ENCODE measurements at places on chromosomes 11 and 22.

- no peak for DNase-seq
Measured at GRCh38 chr11:101960231-101960630, 43.9 kb upstream of the ANGPTL5 start.

DNA sequence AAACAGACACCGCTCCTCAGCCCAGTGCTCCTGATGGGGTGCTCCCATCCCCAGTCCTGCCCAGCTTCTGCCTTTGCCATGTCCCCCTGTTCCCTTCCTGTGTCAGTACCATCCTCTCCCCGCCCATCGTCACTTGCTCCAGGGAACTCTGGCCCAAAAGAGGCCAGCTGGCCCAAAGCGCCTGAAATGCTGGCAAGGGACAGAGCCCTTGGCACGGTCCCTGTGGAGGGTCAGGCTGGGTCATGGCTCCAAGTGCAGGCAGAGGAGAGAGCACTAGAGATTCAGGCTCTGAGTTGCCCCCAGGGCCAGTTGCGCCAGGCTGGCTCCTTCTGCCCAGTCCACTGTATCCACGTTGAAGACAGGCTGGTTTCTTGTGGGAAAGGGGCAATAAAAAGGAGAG is 8.4 kb upstream of the HDHD5 start:
- no peak for DNase-seq

- DNase-seq = no peak
Measured at GRCh38 chr11:102001657-102002338, 45.4 kb upstream of the CFAP300 start.

GRCh38 chr11:129911298-129911697 is 15.9 kb upstream of the NFRKB start:
- no peak for DNase-seq

- no peak for DNase-seq
Measured at GRCh38 chr11:118699506-118700220, 20.2 kb upstream of the TREH start.

DNA sequence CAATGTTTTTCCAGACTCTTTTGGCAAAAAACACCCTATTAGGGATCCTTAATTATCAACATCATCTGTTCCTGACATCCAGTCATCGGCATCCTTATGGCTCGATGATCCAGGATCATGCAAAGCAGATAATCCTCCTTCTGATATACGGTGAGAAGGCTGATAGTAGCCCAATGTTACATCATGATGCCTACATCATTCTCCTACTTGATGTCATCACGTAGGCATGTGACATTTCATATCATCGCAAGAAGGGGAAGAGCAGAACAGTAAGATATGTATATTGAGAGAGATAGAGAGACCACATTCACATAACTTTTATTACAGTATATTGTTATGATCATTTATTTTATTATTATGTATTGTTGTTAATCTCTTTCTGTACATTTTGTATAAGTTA is 168.6 kb downstream of the ADAMTS15 start:
- DNase-seq = no peak

DNA sequence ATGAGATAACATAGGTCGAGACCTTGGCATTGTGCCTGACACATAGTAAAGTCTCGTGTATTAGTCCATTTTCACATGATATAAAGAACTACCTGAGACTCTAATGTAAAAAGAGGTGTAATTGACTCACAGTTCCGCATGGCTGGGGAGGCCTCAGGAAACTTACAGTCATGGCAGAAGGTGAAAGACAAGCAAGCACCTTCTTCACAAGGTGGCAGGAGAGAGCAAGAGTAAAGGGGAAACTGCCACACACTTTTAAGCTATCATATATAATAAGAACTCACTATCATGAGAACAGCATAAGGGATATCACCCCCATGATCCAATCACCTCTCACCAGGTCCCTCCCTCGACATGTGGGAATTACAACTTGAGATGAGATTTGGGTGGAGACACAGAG is 165.2 kb downstream of the SPON1 start:
- no peak for DNase-seq

GRCh38 chr11:35486934-35487333 is 38.5 kb downstream of the PAMR1 start:
- DNase-seq = no peak

DNA sequence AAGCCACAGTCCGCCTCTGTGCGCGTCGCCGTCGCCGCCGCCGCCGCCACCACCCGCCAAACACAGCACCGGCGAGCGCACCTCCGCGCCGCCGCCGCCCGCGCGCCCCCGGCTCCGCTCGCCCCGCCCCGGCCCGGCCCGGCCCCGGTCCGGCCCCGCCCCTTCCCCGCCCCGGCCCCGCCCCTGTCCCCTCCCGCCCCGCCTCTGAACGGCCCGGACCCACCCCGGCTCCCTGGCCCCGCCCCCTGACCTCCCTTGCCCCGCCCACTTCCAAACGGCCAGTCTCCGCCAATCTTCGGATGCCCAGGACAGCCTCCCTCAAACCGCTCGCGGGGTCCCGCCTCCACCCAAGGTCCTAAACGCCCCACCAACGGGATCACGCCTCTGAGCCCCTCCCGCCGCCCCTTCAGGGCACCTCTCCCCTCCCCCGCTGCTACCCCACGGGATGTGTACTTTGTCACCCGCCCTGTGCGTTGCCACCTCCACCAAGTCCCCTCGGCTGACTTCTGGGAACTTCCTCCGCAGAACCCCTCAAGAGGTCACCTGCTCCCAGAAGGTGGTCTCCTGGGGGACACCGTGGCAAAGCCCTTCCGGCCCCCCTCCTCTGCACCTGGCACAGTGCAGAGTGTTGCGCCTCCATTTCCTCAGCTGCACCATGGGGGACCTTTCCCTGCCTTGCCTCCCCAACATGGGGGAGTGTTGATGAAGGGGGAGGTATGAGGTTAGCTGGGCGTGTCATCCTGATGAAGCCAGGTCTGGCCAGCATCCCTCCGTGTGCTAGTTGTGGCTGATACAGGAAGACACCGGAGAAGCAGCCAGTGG is at the start of gene KIAA0930:
KIAA0930 (minus strand) TSS at position 85 of the 822 bp plus-strand sequence. CDS start 191 bp downstream, outside the sequence.
- peak; percentile 71 for DNase-seq

- no peak for DNase-seq
Measured at GRCh38 chr22:29129808-29130140, 56.9 kb downstream of the KREMEN1 start.

- no peak for DNase-seq
Measured at GRCh38 chr11:103881584-103881983, 154.9 kb upstream of the DDI1 start.

DNA sequence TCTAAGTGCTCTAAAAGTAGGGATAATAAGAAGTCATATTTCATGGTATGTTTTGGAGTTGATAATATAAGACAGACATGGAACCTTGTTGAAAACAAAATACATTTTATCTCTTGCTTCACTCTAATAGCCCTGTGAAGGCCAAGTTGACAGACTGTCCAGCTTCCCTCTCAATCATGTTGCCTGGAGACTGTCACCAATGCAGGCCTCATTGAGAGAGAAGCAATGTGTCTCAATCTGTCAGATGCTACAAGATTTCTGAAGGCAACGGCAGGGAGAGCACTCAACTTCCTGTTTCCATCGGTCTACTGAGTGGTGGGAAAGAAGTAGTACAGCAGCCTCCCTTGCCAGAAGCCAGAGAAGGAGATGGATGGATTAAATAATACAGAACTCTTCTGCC is 23.6 kb upstream of the FJX1 start:
- DNase-seq = no peak

GRCh38 chr11:45665933-45666647 is 668 bp upstream of the CHST1 start:
- no peak for DNase-seq

- no peak for DNase-seq
Measured at GRCh38 chr11:9643751-9644150, 20.1 kb upstream of the SWAP70 start.

- DNase-seq = no peak
Measured at GRCh38 chr11:2790568-2790921, 90.8 kb upstream of the KCNQ1OT1 start.

DNA sequence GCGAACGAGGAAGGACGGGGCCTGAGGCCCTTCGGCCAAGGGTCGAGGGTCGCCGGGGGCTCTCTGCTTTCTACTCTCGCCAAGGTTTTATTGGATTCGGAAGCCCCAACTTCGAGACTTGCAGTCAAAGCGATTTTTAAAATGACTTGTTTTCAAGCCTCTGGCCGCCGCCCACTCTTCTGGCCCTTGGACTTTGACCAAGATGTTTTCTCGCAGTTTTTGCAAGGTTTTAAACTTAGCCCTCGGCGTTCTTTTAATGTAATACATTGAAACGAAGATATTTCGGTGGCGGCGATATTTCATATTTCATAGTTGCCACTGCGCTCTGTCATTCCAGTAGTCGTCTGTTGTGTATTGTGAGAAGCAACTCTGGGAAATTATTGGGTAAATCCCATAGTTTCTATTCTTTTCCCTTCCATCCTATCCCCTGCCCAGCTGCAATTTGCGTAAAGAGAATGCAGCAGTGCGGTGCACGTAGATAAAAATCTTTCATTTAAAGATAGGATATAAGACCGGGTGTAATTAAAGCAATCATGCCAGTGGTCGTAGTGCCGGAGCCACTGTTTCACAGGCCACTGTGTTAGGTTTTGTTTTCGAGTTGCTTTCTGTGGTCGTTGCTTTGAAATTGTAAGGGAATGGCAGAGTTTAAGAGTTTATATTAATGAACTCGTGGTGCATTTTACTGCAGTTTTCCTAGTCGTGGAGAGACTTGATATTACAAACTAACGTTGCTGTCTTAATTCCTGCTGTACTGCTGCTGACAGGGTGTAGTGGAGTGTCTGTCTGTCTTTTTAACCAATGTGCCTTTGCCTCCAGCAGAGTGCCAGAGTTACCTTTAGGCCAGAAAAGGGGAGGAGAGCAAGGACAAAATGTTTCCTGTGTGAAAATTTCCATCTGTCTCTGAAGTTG is 702 bp downstream of the BIRC2 start:
- no peak for DNase-seq

GRCh38 chr22:31659246-31659645 is 2.8 kb downstream of the PISD start:
- no peak for DNase-seq

- no peak for DNase-seq
Measured at GRCh38 chr11:112881461-112881860, 79.8 kb upstream of the NCAM1 start.

- DNase-seq = no peak
Measured at GRCh38 chr11:96141626-96142025, 201.4 kb downstream of the MAML2 start.

GRCh38 chr22:37932821-37933578 is 20.4 kb downstream of the C22orf23 start:
- no peak for DNase-seq

DNA sequence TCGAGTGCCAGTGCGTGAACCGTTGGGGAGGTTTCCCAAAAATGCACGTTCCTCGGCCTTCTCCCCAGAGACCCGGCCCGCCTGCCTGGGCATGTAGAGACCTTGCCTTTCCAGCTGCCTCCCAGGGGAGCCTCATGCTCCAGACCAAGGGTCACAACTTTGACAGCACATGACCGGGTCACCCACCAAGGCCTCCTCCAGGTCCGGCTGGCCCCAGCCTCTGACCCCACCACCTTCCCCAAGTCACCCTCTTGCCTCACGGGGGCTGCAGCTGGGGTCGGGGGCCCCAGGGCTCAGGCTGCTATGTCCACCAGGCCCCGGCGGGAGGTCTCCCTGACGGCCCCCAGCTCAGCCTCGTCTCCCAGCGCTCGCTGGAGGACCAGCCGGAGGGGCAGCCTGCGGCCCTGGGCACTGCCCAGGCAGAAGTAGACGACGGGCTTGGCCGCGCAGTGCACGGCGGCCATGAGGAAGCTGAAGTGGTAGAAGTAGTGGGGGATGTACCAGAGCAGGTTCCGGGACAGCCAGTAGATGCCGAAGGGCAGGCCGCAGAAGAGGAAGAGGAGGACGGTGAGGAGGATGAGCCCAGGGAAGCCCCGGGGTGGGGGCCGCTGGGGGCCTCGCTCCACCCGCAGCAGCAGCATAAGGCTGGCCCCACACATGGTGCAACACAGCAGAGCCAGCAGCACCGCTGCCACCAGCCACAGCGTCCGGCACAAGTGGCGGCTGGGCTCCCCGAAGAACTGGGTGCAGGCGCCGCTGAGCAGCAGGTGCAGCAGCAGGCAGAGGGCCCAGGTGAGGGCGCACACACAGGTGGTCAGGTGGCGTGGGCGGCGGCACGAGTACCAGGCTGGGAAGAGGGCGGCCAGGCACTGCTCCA is 4.4 kb downstream of the MRGPRE start:
- no peak for DNase-seq

- no peak for DNase-seq
Measured at GRCh38 chr22:25478528-25478927, 85.9 kb upstream of the GRK3 start.

DNA sequence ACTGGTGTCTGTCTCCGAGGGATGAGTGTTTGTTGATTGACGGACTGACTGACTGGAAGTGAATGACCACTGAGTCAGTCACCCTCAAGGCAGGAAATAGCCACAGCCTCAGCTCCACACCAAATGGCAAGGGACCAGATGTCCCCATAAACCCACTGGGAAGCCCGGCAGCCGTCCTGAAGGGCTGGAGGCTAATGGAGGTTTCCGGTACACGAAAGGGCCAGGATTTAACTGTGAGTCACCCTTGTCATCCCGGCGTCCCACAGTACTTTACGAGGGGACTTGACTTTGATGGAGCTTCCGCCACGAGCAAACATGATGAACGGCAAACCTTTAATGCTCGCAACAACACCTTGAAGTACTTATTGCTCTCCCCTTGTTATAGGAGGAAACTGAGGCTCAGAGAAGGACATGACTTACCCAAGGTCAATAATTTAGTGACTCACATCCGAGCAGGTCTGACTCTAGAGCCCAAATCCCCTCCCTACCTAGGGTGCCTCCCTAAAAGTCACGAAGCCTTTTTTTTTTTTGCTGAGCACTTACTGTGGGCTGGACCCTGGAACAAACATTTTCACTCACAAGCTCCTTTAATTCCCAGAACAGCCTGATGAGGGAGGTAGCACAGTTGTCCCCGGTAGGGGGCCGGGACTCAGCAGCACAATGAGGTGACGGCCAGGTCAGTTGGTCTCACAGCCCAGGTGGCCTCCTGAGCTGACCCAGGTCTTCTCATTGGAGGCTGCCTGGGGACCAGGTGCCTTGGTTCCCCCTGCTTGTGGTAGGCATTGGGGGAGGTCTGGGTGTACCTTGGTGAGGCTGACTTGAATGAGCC is 25.2 kb upstream of the GCAT start:
- no peak for DNase-seq

DNA sequence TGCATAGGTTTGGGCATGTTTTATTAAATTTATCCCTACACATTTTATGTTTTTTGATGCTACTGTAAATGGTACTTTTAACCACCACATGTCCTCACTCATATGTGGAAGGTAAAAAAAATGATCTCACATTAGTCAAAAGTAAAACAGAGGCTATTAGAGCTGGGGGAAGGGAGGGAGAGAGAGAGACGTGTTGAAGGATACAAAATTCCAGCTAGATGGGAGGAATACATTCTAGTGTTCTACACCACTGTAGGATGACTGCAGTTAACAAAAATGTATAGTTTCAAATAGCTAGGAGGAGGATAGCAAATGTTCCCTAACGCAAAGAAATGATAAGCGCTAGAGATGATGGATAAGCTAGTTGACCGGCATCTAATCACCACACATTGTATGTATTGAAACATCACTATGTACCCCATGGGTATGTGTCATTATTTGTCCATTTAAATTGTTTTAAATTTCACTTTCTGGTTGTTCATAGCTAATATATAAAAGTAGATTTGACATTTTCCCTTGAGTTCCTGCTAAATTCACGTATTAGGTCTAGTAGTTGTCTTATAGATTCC is 9.9 kb upstream of the GNB1L start:
- no peak for DNase-seq
